Esophagus squamous epithelium (tissue), 5 donors: ENCODE measurements at places on chromosomes 2 and 18. TPM values are rescaled to one million over a fixed set of nuclear protein-coding genes. Genes with fewer than 3 reads are reported as not detected.

DNA sequence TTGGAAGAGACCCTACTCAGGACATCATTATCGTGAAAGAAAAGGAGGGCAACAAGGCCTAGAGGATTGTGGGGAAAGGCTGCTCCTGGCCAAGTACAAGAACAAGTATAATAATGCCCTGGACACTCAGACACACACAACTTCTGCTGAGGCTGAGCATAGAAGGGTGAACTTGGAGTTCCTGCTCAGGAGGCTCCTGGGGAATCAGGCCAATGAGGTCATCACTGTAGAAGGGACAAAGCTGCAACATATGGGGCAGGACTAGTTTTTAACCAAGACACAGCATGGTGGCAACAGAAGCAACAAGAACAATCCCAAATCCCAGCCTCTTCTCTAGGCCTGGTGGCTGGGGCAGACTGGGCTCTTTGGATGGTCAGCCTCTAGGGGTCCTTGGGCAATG lies 102.6 kb downstream of the POLR1A start:
- no peak for DNase-seq

GRCh38 chr2:28488083-28488830 lies 7.6 kb upstream of the PLB1 start:
- DNase-seq, result no peak

- no peak for DNase-seq
Measured at GRCh38 chr2:153214337-153214736, 264.2 kb downstream of the RPRM start.

GRCh38 chr2:98753801-98754200 lies 22.9 kb upstream of the MGAT4A start:
- no peak for DNase-seq

ST8SIA3 gene
- total RNA-seq, result not detected

ATP9B gene
- 12.9 TPM for total RNA-seq

SERPINB12 gene
- total RNA-seq, result 0.76 TPM
